ENCODE measurements at places on chromosomes 5 and 9.

- DNase-seq, result no peak
Measured at GRCh38 chr5:141373673-141374317, at the start of gene PCDHGA6. TSS of gene PCDHGA6 (plus strand) at chr5:141373891. CDS start at chr5:141374084, 193 bp downstream.

DNA sequence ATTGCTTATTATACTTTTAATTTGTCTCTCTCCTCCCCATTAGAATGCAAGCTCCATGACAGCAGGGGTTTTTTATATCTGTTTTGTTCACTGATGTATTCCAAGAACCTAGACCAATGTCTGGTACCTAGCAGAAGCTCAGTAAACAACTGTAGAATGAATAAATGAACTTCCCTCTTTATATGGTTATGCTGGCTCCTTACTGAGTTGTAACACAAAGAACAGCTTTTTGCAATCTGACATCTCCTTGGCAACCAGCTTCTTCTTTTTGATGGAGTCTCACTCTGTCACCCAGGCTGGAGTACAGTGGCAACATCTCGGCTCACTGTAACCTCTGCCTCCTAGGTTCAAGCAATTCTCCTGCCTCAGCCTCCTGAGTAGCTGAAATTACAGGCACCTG is 13.6 kb downstream of the TRMO start:
- no peak for DNase-seq

DNA sequence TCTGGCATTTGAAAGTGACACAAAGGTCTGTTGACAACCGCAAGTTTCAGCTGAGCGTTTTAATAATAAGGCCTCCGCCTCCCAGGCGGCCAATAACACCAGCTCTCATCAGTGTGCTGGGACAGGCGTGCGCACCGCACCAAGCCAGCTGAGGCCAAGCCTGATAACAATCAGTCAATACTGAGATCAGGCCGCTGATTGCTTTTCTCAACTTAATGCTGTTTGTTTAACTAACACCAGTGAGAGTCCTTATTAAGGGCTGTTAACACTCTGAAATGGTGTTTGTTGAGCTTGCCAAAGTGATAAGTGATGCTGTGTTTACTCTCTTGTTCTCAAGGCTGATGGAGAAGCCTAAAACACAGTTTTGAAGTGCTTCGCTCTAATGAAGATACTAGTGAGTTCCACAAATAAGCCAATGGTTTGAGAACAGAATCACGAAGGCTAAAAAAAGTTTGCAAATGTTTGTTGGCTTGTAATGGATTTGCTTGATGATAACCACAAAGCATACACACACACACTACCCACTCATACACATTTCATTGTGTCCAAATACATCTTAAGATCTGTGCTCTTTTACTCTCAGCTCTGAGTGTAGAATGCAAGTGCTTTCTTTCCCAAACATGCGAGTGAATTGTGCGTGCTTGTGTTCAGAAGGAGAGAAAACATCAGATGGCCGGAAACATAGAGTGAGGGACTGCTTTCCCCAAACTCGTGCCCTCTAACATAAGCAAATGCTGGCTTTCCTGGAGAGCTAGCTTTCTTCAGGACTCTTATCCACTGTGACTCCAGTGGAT is 330.4 kb upstream of the KLF4 start:
- DNase-seq, result peak; percentile 57

GRCh38 chr5:112012104-112012503 is 255.1 kb upstream of the NREP start:
- DNase-seq, result no peak

DNA sequence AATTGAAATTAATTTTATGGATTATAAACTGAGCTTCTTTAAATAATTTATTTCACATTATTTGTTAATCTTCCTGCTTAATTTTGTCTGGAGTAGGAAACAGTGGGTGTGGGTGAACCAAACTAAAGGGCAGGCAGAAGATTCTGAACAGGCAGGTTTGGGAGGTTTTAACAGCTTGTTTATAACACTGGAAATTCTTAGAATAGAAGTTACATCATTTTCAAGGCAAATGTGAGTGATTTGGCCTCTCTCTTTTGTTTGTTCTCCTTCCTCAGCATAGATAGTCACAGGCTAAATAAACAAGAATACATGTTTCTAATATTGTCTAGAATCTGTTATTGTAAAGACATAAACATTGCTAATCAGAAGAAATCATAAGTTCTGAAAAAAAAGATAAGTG is 970.9 kb upstream of the NUDT12 start:
- no peak for DNase-seq

- DNase-seq, result no peak
Measured at GRCh38 chr5:171579976-171580411, 160.5 kb downstream of the FGF18 start.

GRCh38 chr5:41768692-41769091 is 101.5 kb downstream of the OXCT1 start:
- DNase-seq, result no peak

GRCh38 chr9:3479514-3480352 is 46.1 kb downstream of the RFX3 start:
- no peak for DNase-seq

DNA sequence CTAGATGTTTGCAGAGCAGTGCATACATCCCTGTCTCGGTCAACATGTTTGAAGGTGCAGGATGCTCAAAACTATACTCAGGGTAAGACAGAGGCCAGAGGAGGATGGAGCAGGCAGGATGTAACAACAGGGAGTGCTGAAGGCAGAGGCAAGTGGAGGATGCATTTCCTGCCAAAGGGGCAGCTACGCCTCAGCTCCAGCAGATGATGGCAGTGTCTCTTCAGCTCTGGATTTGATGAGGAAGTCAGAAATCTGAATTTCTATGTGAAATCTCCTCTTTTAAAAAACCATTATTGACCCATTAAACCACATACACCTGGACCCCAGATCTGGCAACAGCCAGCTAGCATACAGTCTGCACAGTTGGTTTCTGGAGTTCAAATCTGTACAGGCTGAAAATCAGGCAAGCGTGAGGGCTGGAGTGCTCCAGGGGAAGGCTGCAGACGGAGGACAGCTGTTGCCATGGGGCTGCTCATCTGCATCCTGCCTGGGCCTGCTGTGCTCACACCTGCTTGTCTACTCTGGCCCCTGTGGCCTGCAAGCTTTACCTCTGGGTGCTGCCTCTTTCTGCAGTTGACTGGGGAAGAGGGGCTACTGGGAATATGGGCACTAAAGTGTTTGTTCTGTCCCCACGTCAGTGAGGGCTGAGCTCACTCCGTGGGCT is 152.9 kb upstream of the SLC28A3 start:
- no peak for DNase-seq

DNA sequence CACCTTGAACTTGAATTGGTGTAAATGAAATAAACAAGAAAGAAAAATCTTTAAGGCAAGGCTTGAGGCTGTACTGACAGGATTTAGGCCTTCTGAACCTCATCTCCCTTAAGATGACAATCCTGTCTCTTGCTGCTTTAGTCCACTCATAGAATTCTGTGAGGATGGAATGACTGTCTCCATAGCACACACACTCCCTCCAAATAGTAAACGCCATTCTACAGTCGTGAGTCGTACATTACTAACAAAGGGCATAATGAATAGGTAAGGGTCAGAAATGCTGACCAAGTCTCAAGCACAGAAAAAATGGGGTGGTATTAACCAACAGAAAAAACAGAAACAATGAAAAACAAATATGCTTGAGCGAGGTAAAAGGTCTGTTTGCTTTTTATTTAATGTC is 71.8 kb upstream of the SIMC1 start:
- DNase-seq, result no peak

- no peak for DNase-seq
Measured at GRCh38 chr5:1836176-1836890, 35.1 kb downstream of the NDUFS6 start.

GRCh38 chr9:17322882-17323864 is 188.3 kb downstream of the CNTLN start:
- no peak for DNase-seq

Measured in right lobe of liver (tissue), 6 donors.